ENCODE measurements at places on chromosomes 2 and 18.

GRCh38 chr2:6421888-6422287, 443.8 kb downstream of the CMPK2 start:
- DNase-seq: no peak

DNA sequence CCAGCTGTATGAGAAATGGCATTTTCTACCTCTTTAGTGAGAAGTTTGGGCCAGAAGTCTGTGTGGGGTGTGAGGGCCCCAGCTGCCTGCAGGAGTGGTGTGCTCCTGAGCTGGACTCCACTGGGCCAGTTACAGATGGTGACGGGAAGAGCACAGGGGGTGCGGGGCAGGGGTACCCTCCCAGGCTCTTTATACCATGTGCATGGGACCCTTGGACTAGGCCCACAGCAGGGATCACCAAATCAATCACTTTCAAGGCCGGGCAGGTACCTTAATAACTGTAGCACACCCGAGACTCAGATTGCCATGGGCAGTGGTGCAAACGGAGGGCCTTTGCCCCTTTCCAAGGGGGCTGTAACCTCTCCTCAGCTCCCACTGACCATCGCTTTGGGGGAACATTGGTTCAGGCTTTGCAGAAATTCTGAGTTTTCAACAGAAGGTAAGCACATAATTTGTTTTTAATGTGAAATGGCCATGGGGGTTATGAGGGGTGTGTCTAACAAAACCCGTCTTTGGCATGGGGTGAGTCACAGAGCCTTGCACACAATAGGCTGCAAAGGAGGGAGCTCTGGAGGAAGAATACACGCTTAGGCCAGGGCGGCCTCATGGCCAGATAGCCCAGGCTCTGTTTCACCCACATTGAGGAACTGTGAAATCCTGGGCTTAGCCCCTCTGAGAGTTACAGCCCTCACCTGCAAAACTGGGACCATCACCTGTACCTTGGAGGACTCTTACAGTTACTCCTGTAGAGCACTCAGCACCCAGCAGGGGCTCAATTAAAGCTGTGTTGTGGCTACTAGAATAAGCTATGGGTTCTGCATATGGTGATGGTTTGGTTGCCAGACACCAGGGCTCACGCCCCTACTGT, 141.0 kb upstream of the BCL2L11 start:
- no peak for DNase-seq

DNA sequence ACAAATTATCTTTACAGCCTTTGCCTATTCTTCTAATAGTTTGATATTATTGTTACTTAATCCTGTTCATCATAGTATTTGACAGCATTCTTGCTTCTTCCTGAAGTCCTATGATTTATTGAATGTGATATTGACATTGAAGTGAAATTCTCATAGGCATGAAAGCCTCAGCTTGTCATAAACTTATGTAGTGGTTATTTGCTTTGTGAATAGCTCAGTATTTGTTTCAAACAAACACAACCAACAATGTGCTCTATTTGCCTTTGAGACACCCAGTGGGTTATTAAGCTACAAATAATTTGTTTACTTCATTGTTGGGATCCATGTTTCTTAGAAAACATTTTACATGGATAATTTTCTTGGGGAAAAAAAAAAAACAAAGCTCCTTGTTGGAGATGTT, 57.2 kb downstream of the TTC39C start:
- no peak for DNase-seq

- no peak for DNase-seq
These were observed 18.7 kb downstream of the INSIG2 start for GRCh38 chr2:118106926-118107325.

- DNase-seq: no peak
These were observed 72.7 kb upstream of the MBOAT2 start for GRCh38 chr2:9076210-9076609.

DNA sequence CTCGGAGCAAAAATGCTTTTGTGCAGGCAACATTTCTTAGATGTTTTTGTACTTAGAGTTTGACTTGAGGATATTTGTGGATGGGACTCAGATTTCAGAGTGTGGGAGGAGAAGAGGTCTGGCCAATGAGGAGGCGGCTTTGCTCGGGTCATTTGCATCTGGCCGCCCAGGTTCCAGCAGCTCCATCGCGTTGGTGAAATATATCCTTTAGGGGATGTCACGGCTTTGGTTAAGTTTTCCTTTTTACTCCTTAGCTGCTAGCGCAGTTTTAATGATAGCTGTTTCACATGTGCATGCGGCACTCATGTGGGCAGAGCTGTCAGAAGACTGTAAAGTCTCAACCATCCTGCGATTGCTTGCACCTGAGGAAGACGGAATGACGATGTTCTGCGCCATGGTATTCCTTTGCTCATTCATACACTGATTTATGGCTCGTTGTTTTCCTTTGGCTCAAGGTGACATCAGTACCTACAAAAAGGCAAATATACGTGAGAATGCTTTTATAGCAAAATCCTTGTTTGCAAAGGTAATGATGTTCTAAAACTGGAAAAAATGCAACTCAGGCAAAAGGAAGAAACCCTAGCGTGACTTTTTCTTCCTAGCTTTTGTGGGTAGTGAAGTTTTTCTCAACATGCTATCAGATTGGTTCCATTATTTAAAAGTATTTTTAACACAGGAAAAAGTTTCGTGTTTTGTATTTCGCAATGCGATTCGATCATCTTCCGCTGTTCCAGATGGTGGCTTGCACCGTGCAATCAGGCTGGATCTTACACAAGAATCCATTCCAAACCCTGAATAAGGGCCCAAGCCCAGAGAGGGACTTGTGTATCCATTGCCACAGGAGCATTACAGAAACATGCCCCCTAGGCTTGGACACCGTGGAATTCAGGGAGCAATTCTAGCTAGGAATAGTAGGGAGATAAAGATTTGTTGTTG, 70.5 kb upstream of the ZNF516 start:
- no peak for DNase-seq

- DNase-seq: no peak
These were observed 38.9 kb downstream of the RAB31 start for GRCh38 chr18:9746958-9747357.

GRCh38 chr2:157627594-157628476, 829 bp downstream of the ACVR1C start:
- peak; percentile 64 for DNase-seq

DNA sequence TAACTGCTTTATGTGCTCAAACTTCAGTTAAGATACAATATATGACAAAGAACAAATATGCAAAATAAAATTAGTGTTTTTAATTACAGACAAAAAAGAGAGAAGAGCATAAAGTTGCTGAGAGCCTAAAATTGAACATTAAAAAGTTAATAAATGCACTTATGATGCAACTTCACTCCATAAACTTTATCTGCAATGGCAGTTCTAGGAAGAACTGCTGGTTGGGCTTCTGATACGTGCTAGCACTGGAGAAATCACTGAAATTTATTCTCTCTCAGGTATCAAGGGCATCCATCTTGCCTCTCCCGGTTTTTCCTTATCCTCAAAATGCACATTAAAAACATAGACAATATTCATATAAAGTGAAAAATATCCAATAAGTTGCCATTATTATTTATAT, 35.7 kb downstream of the MYO3B start:
- DNase-seq: no peak

All from naive thymus-derived CD8-positive, alpha-beta T cell (primary cell).